ENCODE measurements at places on chromosomes 2 and 18. TPM values are rescaled to one million over a fixed set of nuclear protein-coding genes. Genes with fewer than 3 reads are reported as not detected.

The FN1 gene
- total RNA-seq = 43.4 TPM

DNA sequence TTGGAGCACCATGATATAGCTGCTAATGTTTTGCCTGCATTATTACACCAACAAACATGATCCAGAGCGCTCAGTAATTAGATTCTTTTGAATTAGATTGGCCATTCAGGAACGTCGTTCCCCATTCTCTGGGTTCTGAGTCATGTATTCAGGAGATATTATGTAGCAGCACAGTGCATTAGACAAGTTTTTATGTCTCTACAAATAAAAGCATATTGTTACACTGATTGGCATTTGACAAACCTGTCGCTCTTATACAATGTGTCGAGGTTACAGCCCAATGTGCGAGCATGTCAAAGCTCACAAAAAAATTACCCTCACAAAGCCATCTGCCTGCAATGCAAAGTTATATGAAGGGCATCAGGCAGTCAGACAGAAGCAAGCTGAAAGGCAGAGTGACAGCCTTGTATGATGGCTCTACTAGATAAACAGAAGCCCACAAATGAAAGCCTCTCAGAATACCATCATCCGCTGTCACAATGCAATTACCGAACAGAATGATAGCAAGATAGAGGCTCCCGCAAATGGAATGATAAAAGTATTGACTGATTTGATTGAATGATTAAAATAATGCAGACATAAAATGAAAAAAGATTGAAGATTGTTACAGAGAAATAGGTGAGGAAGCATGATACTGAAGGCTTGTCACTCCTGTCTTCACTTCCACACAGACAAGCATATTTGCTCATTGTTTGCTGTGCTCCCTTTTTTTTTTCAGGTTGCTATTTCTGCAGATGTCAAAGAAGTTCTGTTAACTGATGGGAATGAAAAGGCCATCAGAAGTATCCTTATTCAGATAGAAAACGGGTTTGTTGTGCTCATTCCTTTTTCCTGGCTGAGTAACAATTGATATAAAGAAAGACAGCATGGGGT lies 234.6 kb upstream of the SIX3 start:
- DNase-seq = no peak

The TRIM43 gene
- not detected for total RNA-seq

DNA sequence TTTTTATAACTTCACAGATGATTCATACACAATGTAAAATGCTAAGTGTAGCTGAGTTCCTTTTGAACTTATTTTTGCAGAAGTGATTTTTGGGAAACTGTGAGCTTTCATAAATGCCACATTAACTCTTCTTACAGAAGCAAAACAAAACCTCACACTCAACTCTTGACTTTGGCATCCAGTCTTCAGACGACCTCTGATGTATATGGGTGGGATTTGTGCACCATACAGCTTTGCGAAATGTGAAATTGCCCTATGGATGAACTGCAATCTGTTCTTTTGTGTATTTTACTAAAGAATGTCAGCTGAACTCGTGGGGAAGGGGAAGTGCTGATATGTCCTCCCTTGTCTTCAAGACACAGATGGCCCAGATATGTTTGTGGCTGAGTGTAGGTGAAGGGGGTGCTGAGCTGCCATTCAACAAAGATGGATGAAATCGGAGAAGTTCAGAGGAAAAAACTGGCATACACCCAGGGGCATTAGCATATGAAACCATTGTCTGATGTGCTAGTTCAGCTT lies 218.3 kb downstream of the PTGR3 start:
- no peak for DNase-seq

DNA sequence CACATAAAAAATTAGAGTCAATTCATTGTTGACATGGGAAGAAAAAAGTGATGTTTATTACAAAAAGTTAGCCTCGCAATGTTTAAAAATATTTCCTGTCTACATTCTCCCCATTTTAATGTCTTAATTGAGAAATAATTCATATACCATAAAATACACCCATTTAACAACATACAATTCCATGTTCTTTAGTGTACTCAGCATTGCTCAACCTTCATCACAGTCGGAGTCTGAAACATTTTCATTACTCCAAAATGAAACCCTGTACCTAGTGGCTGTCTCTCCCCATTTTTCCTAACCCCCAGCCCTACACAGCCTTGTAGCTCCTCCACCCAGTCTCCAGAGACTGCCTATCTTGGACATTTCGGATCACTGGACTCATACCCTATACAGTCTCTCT lies 103.9 kb upstream of the CBLN2 start:
- no peak for DNase-seq

The SLC40A1 gene
- 245 TPM for total RNA-seq

The POTEJ gene
- total RNA-seq = 0.15 TPM

GRCh38 chr2:203191961-203192360 lies 46.9 kb upstream of the CYP20A1 start:
- no peak for DNase-seq

DNA sequence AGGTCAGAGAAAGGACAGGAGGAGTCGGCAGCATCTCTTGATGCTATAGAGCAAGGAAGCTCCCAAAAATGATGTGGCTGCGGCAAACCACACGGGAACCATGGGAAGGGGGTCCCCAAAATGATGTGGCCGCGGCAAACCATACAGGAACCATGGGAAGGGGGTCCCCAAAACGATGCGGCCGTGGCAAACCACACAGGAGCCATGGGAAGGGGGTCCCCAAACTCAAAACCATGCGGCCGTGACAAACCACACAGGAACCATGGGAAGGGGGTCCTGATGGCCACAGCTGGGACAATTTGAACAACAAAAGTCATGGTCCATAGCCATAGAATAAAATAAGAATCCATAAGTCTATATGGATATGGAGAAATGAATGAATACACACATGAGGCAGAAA lies 58.4 kb upstream of the GLI2 start:
- no peak for DNase-seq

DNA sequence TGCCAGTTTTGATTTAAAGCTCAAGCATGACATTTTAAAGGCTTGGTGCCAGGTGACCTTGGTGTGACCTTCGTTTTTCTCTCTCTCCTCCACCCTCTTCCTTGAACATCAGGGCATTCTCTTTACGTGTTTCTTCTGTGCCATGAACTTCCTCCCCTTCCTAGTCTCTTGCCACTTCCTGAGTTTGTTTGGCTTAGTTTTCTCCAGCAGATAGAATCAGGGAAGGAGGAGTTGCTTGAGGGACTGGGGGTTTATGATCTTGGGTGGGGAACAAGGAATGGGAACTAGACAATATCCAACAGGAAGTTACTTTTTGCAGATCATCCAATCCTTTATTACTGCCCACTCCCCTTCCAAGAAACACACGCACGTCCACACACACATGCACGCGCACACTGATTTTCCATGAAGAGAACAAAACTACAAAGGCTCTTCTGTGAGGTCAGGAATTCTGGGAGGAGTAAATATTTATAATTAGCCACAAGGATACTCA lies 210.6 kb upstream of the EPAS1 start:
- no peak for DNase-seq

The ANKRD29 gene
- 1.2 TPM for total RNA-seq
